ENCODE measurements at places on chromosomes 3 and 15.

GRCh38 chr15:31360843-31361763, 34.5 kb downstream of the KLF13 start:
- no peak for DNase-seq

GRCh38 chr3:109161487-109162123, 25.1 kb downstream of the C3orf85 start:
- DNase-seq: no peak

DNA sequence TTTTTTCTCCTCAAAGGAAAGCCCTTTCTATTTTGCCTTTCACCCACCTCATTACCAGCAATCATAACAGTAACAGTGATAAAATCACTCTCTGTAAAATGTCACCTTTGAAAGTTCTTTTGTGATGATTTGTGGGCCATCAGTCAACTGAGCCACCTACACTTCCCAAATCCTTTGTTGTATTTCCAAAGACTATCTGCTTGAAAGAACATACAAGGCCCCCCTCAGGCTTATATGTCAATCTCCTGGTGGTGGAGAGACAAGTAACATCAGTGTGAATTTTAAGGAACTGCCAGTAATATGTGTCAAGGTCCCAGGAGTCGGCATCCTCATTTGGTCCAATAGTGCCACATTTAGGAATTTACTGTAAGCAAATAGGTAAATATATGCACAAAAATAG, 161.1 kb upstream of the EOMES start:
- no peak for DNase-seq

DNA sequence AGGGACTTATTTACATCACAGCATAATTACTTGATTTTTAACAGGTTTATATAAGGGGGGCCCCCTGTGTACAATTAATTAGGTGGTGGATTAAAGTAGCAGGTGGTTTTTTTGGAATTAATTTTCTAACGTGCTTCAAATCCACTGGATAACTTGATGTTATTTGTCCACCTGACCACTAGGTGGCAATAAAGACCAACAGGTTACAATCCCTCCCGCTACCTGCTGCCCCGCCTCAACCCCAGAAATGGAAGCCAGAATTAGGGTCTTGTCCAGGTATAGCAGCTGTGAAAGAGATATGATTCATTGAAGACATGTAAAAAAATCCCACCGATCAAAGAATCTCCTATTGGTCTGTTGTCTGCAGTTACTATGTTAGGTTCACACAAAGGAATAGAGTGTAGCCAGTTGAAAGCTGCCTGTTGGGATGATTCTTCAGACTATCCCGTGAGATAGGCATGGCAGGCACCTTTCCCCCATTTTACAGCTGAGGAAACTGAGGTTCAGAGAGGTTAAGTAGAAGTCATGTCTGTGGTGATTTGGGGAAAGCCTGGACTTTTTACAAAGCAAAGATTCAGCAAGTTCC, 44.0 kb downstream of the MFSD1 start:
- peak; percentile 38 for DNase-seq

DNA sequence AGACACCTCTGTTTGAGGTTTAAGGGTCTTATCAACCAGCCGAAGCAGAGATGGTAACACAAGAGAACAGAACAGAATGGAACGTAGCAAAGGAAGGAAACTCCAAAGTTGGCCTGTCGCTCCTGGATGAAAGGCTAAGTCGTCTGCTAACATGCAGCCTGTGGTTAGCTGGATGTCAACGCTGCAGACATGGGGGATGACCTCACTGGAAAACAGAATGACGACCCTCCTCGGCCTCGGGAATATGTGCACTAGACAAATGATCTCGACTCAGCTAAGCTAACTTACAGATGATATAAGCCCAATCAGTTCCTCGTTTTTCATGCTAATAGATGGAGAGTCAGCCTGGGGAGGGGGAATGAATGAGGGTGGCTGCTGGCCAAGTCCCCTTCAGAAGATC, 177.8 kb upstream of the LRTM1 start:
- DNase-seq: no peak

GRCh38 chr3:153158961-153159735, 2.9 kb upstream of the RAP2B start:
- DNase-seq: no peak

GRCh38 chr3:139674571-139675260, 3.1 kb downstream of the NMNAT3 start:
- DNase-seq: no peak

- DNase-seq: peak; percentile 82
These were observed 379.7 kb upstream of the CNTN6 start for GRCh38 chr3:713006-713621.

DNA sequence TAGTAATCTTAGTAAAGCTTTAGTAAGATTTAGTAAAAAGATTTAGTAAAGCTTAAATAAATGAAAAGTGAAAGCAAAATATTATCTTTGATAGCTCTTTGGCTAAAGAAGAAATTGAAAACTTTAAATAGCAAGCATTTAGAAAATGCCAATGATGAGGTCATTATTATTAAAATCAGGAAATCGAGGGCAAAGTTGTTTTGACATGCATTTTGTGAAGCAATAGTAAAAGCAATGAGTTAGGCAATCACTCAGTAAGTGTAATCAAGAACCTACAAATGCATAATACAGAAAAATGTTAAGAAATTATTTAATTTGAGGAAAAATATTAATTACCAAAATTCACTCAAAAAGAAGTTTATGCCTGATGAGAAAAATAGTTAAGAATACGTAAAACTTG, 280.3 kb upstream of the MME start:
- DNase-seq: no peak

GRCh38 chr15:40061212-40061901, 22.4 kb upstream of the SRP14 start:
- DNase-seq: no peak

GRCh38 chr3:192875971-192876565, 41.6 kb downstream of the MB21D2 start:
- DNase-seq: no peak

DNA sequence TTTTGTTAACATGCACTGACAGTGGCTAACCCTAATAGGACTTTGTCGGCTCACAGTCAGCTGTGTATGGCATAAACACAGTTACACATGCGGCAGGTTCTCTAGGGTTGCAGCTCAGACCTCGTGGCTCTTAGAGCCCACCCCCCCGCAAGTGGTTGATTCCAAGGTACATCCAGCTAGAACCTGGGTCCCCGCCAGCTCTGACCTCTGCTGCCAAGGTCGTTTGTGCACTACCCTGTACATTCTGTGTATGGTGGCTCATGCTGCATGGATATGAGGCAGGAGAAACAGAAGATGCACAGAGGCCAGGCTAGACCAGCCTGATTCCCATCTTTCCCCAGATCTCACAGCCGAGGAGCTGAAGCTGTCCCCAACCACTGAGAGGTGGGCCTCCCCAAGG, 25.9 kb downstream of the PRR20G start:
- DNase-seq: no peak

- peak; percentile 29 for DNase-seq
These were observed 31.2 kb downstream of the BCHE start for GRCh38 chr3:165805946-165806561.

DNA sequence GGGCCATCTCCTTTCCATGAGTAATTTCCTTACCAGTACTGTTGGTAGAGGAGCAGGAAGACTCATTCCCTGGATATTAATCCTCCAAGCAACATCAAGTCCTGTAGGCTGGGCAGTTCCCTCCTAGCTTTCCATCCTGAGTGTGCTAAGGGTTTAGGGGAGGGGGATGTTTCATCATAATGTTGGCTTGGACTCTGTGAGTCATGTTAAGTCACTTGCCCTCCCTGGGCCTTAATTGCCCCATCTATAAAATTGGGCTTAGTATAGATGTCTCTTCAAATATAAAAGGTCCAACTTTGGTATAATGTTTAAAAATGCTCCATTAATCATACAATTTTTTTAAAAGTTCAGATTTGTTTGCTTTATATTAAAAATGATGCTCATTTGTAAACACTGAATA, 52.7 kb downstream of the TLE3 start:
- no peak for DNase-seq

DNA sequence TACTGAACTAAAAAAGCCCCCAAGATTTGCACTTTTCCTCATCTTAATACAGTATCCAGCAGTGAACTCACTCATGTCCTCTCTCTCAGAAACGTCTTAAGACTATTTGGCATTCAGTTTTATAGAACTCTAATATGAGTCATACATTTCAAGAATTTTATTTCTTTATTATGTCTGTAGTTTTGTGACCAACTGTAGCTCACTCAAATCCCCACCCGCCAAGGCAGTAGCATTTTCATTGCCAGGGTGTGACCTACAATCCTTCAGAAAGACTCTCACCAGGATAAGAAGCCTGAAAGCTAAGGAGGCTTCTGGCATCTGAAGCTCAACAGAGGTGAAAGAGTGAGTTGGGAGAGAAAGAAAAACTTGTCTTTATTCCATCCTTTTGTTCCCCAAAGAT, 537.1 kb downstream of the RSL24D1 start:
- DNase-seq: no peak

GRCh38 chr15:99582508-99582960, 16.8 kb downstream of the MEF2A start:
- DNase-seq: no peak

- DNase-seq: peak; percentile 63
These were observed 88.0 kb downstream of the LRRK1 start for GRCh38 chr15:101006931-101007691.

DNA sequence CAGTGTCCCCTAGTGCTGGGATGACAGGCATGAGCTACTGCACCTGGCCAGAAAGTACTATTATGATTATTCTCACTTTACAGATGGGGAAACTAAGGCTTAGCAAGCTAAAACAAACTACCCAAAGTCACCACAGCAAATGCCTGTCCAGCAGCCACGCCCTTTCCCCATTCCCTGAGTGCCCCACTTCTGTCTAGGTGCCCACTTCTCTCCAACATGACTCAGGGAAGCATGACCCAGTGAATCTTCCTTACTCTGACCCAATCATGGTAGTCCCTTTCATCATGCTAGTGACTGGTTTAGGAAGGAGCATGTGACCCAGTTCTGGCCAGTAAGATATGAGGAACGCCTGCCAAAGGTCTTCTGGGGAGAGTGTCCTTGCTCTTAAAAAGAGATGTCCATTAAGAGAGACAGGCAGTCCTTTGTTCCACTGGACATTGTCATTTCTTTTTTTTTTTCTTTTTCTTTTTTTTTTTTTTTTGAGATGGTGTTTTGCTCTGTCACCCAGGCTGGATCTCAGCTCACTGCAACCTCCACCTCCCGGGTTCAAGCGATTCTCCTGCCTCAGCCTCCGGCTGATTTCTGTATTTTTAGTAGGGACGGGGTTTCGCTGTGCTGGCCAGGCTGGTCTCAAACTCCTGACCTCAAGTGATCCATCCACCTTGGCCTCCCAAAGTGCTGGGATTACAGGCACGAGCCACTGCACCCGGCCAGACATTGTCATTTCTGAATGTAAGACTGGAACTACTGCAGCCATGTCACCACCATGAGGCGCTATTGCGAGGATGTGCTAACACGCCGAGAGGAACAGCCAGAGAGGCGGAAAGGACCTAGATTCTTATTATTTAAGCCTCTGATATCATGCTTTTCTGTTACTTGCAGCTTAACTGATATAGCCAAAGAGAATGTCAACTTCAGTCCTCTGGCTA, 19.8 kb downstream of the MEGF11 start:
- DNase-seq: peak; percentile 47

DNA sequence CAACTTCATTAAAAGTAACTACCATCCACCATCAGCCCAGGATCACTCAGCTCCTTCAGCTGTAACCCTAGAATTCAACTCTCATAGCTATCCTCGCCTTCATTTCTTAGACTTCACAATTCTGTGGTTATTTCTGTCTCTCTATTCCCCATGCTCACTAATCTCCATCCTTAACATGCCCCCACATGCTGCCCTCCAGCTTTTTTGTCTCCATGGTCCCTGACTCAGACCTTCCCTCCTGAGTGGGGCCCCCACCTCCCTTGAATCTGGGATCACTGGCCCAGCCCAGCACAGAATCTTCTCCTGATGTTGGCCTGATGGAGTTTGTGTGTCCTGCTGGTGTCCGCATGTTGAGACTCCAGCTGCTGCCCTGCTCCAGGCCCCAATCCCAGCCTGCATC, 41.7 kb downstream of the CHST14 start:
- no peak for DNase-seq

- DNase-seq: no peak
These were observed 96.5 kb upstream of the PRICKLE2 start for GRCh38 chr3:64321747-64322146.

DNA sequence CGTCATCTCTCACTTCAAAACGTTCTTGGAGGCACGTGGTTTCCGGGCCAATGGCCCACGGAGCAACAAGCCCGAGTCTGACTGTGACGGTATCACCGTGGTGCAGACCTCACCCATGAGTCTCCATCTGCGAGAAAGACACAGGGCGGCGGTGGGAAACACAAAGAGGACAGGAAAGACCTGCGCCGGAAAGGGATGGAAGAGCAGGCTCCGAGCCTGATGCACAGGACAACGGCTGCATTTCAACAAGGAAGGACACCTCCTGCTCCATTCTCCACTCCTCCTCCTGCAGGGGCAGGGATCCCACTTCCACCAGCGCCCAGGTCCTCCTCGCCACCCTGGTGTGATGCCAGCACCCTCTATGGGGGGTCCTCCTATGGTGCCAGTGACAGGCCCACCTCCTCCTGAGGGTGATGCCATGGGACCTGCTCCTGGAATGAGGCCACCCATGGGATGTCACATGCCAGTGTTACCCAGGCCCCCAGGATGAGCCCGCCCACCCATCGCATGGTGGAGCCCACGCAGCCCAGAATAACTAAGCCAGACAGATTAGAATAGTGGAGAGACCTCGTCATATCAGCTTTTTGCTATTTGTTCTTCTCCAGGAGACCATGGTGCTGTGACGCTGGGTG, 73.0 kb upstream of the PCSK6 start:
- DNase-seq: no peak

- DNase-seq: no peak
These were observed 302.5 kb downstream of the FEZF2 start for GRCh38 chr3:62070891-62071290.

- no peak for DNase-seq
These were observed 513.5 kb upstream of the GBE1 start for GRCh38 chr3:82274897-82275296.

GRCh38 chr3:123926396-123926795, 34.6 kb downstream of the CCDC14 start:
- DNase-seq: no peak

DNA sequence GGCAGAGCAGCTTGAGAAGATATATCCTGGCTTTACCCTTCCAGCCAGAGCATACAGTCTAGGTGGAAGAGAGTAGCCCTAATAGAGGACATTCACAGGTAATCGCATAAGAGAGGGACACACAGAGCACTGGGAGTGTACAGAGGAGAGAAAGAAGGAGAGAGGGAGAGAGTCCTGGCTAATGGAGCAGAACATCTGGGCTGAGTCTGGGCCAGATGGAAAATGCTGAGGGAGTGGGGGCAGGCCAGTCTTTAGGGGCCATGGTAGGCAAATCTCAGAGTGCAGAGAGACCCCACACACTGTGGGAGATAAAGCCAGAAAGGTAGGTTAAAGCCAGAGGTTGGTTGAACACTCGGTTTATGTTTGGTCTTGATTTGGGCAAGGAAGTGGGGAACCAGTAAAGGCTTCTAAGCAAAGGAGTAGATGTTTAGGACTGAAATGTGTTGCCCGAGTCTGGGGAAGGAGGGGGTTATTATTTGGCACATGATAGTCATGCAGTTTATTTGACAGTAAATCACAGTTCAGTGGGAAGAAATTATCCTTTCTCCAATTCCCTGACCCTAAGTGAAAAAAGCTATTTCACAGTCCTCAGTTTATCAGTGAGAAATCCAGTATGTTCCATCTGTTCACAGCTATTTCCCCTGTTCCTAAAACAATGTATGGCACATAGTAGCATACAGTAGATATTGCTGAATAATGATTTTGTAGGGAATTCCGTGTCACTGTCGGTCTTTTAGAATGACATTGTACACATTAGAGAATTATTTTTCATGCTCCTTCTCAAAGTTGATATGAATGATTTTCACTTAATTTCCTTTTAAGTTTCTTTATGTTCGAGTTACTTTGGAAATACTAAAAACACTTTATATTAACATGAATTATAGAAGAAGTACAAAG, 45.7 kb downstream of the PDHB start:
- DNase-seq: no peak

All from NCI-H460 (cell line).